ENCODE measurements at places on chromosomes 7 and 10. TPM values are rescaled to one million over a fixed set of nuclear protein-coding genes. Genes with fewer than 3 reads are reported as not detected.

Gene CALHM3
- not detected for total RNA-seq

Gene GPR37
- total RNA-seq = not detected

Gene LLCFC1
- not detected for total RNA-seq

Gene TAF5
- total RNA-seq = 3.8 TPM

Gene OPALIN
- total RNA-seq = not detected

Gene ARHGEF35
- total RNA-seq = 3.2 TPM

Gene BMPER
- total RNA-seq = not detected

Gene GPRIN2
- total RNA-seq = not detected

- DNase-seq = no peak
Observed at GRCh38 chr10:4263601-4263921, 478.6 kb upstream of the KLF6 start.

DNA sequence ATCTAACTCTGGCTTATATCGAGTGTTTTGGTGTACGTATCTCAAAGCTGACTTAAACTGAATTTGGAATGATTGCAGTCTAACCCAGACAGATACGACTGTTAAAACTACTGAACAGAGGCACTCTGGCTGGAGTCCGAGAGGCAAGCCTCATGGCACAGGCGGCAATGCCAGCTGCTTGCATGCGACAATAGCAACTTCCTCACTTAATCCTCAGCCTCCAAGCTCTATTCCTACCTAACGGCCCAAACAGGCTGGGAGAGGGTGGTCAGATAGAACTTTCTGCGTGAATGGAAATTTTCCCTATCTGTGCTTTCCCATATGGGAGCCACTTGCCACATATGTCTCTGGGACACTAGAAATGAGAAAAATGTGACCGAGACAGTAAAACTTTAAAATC, 292.0 kb upstream of the KLF6 start:
- no peak for DNase-seq

GRCh38 chr10:8374334-8374733, 319.8 kb downstream of the GATA3 start:
- no peak for DNase-seq

DNA sequence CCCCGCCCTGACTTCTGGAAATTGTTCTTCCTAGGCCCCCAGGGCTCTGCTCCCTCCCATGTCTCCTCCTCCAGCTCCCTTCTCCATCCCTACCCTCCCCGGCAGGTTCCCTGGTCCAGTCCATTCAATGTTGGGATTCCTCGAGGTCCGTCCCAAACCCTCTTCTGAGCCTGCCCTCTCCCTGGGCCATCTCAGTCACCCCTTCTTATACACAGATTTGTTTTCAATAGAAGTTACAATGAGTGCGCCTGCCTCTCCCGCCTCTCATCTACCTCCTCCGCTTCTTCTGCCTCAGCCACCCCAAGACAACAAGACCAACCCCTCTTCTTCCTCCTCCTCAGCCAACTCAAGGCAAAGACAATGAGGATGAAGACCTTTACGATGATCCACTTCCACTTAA, 67.9 kb downstream of the OAT start:
- no peak for DNase-seq

DNA sequence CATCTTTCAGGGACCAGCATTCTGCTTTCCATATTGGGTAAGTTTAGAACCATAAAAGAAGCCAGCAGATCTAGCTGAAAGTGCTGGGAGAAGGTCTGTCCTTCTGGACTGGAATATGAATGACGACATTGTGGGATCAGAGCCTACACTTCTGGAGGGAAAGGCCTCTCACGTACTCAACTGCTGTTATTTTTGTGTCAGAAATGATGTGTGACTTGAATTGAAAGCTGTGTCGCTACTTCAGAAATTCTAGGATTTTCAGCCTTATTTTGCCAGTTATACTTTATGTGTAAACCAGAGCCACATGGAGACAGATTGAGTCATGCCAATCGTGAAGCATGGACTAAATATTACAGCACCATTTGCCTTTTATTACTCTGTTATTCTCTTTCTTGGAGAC, 231.0 kb downstream of the KIAA1217 start:
- DNase-seq = no peak

- DNase-seq = no peak
Observed at GRCh38 chr7:104894726-104895521, 119.1 kb upstream of the KMT2E start.

DNA sequence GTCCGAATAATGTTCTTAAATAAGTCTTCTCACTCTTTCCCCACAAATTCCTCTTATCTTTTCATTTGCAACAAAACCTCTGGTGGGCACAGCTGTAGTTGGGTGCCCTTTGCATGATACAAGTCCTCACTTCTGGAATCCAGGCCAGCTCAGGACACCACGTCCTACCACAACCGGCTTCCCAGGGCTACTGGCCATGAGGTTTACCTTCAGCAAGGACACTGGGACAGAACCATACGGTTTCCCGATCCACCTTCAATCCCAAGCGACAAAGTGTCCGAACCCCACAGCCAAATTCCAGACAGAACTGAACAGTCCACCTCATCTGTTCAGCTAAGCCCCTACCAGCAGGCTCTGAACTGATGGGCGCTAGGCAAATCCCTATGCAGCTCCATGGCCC, 174.6 kb downstream of the FAM107B start:
- no peak for DNase-seq

- DNase-seq = no peak
Observed at GRCh38 chr10:113357681-113358300, 195.1 kb upstream of the HABP2 start.

- no peak for DNase-seq
Observed at GRCh38 chr7:19284596-19285300, 139.5 kb upstream of the FERD3L start.

GRCh38 chr7:77757589-77757988, 40.6 kb downstream of the TMEM60 start:
- no peak for DNase-seq

GRCh38 chr10:119133949-119134348, 30.0 kb downstream of the DENND10 start:
- no peak for DNase-seq

GRCh38 chr7:757741-758163, 30.7 kb upstream of the PRKAR1B start:
- DNase-seq = no peak

GRCh38 chr10:62005687-62006086, 104.2 kb downstream of the ARID5B start:
- no peak for DNase-seq

- no peak for DNase-seq
Observed at GRCh38 chr10:3071405-3072198, 4.3 kb downstream of the PFKP start.

DNA sequence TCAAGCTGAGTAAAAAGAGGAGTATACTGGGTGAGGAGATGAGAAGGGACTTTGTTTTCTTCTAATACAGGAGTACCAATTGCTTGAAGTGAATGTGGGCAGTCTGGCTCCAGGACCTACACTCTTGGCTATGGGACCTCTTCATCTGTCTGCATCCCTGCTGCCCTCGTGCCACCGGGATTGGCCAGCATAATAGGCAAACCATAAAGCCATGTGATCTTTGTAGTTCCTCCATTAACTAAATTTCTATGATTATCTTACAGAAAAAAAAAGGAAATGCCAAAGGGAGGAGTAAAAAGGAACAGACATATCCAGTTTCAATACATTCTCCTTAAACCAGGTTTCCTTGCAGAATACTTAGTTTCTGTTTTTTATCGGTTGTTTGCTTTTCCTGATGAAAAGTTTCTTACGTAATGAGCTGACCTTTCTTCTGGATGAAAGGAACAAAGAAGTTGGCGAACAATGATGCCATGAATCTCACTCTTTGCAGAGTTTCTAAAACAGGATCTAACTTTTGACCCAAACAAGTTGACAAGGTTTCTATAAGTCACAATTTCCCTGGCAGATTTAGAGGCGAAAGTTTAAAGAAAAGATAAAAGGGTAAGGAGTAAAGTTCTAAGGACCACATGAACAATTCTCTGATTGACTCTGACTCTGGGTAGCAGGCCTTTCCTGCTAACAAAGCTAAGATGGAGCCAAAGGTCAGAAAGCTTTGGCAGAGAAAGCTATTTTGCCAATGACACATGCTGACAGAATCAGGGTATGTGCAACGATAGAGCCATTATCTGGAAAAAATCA, 54.1 kb downstream of the LAMB1 start:
- no peak for DNase-seq

DNA sequence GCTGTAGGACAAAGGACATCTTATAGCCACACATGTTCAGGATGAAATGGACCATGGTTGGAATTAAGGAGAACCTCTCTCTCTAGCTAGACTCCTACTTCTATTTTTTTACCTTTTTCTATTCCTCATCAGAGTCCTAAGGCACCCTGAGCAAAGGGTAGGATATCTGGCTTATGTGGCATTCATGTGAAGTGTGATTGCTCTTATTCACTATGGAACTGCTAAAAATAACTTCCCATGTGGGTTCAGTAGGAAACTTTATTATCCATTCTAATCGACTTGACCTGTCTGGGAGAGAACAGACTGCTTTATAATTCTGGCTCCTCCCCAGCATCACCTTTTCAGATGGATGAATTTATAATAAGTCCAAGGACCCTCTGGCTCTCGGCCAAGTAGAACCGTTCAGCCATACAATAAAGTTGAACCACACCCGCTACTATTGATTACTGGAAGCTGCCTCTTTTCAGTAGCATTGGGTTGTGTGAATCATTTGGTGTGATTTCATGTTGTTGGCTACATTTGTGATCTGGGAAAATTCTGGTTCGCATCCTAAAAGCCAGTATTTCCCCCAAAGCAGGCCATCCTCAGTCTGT, 117.5 kb downstream of the NRF1 start:
- no peak for DNase-seq

- no peak for DNase-seq
Observed at GRCh38 chr7:4282434-4283223, 399.5 kb upstream of the FOXK1 start.

GRCh38 chr7:96658022-96658412, 51.6 kb downstream of the SEM1 start:
- no peak for DNase-seq
